ENCODE measurements at places on chromosomes 2 and 18. TPM values are rescaled to one million over a fixed set of nuclear protein-coding genes. Genes with fewer than 3 reads are reported as not detected.
A peak's percentile ranks its signal among the peaks of the same experiment; 100 is the strongest.

The TUBA3E gene
- polyA plus RNA-seq = 0.09 TPM

DNA sequence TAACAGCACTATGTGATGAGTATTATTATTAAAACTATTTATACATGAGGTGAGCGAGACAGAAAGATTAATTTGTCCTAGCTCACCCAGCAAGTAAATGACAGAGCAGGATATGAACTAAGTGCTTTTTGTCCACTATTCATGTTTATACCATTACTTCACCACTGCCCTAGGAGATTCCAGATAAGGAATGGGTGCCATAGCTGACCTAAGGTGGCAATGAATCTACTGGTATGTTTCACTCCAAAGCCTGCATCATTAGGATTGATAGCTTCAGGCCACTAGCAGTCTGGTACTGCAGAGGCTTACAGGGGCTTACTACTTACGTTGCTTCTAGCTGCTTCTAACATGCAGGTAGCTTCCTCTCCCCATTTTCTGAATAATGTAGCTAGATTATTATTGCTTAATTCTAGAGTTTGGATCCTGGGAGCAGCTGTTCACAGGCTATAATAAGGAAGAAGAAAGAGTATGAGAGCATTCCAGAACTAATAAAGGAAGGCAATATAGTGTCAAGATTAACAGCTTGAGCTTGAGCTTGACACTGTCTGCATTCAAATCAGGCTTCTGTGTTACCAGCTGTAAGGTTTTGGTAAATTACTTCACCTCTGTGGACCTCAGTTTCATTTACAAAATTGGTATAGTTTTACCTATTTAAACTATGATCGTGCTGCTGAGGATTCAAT, 153.7 kb downstream of the GALNT3 start:
- no peaks in the 10 kb centered on the region for H3K4me1 ChIP-seq
- H3K27ac ChIP-seq = no peak overlapping the region
- H3K36me3 ChIP-seq = no peaks in the 10 kb centered on the region
- H3K4me3 ChIP-seq = no peak overlapping the region

- H3K27me3 ChIP-seq = no peaks in the 10 kb centered on the region
- no peak overlapping the region for H3K4me3 ChIP-seq
- peak; percentile 20 for DNase-seq
- H3K4me1 ChIP-seq = no peaks in the 10 kb centered on the region
These were observed 176.0 kb downstream of the ACKR3 start for GRCh38 chr2:236745420-236746210.

- no peaks in the 10 kb centered on the region for H3K36me3 ChIP-seq
- DNase-seq = no peak
- H3K27ac ChIP-seq = no peak overlapping the region
- H3K4me1 ChIP-seq = no peaks in the 10 kb centered on the region
- H3K4me3 ChIP-seq = no peak overlapping the region
- no peaks in the 10 kb centered on the region for H3K27me3 ChIP-seq
These were observed 356.5 kb upstream of the GULP1 start for GRCh38 chr2:187935126-187935525.

The KLHL29 gene
- polyA plus RNA-seq = 5.9 TPM

The MAB21L4 gene
- polyA plus RNA-seq = 25.7 TPM

DNA sequence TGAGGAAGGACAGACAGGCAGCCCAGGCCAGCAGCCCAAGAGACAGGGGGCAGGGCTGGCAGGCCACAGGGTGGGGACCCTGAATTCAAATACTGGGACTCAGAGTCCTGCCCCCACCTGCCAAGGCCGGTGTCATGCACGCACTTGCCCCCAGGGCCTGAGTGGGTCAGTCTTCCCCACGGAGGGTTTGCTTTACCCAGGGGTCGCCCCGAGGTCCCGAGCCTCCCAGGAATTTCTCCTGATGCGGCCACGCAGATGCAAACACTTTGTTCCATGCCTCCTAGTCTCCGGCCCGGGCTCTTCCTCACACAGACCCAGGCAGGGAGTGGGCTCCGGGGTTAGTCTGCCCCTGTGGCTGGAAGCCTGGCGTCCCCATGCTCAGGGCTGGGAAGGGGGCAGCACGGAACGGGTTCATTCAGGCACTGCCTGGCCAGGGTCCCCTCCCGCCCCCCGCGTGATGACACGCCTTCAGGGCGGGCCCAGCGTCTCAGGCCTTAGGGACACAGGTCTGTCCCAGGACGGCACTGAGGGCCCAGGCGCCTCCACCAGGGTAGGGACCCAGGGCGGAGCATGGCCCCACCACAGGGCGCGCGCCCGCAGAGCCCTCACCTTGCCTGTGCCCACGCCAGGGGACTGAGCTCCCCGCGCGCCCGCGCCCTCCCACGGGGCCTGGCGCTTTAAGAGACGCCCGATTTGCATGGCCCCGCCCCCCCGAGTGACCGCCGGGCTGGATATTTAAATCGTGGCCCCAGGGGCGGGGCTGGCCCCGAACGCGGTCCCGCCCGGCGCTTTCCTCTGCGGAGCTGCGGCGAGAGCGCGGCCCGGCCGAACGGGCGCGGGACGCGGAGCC, at the start of gene SNED1:
TSS of gene SNED1 (plus strand) at position 763 of the 850 bp plus-strand sequence. CDS start 220 bp downstream, outside the sequence.
- no peak within 1 kb of the TSS for H3K27ac ChIP-seq
- H3K27me3 ChIP-seq = peaks cover 41% of the 10 kb centered on the region
- no peaks in the 10 kb centered on the region for H3K4me1 ChIP-seq
- DNase-seq = peak; percentile 85

DNA sequence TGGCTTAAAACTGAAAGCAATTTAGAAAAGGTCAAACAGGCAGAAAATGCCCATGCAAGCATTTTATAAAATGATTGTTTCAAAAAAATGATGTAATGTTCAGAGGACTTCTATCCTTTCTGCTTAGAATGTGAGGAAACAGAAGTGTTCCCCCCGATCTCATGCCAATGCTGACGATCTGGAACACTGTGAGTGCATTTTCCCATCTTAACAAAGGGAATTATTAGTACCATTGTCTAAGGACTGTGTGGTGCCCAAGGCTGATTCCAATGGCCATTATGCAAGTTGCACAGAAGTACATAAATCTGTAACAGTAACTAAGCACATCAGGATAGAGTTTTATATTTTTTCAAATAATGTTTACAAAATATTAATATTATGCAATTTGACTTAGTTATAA, 185.3 kb downstream of the MYT1L start:
- no peaks in the 10 kb centered on the region for H3K4me1 ChIP-seq
- H3K4me3 ChIP-seq = no peak overlapping the region
- H3K36me3 ChIP-seq = no peaks in the 10 kb centered on the region
- H3K27me3 ChIP-seq = no peaks in the 10 kb centered on the region
- DNase-seq = no peak
- no peak overlapping the region for H3K27ac ChIP-seq

GRCh38 chr2:69222953-69223658, 163.9 kb downstream of the GFPT1 start:
- no peak overlapping the region for H3K27ac ChIP-seq
- H3K4me1 ChIP-seq = no peaks in the 10 kb centered on the region
- H3K4me3 ChIP-seq = no peak overlapping the region
- no peaks in the 10 kb centered on the region for H3K36me3 ChIP-seq
- no peak for DNase-seq
